ENCODE measurements at places on chromosomes 3 and 15. TPM values are rescaled to one million over a fixed set of nuclear protein-coding genes. Genes with fewer than 3 reads are reported as not detected.

- no peak for DNase-seq
Observed at GRCh38 chr3:158152186-158152585, 42.3 kb downstream of the RSRC1 start.

CFAP20DC gene
- total RNA-seq: 1.1 TPM

CHRM5 gene
- total RNA-seq: not detected

DZIP1L gene
- total RNA-seq: 19.3 TPM

GRCh38 chr3:134448664-134449063 is 37.1 kb downstream of the ANAPC13 start:
- no peak for DNase-seq

EXD1 gene
- 0.32 TPM for total RNA-seq

DNA sequence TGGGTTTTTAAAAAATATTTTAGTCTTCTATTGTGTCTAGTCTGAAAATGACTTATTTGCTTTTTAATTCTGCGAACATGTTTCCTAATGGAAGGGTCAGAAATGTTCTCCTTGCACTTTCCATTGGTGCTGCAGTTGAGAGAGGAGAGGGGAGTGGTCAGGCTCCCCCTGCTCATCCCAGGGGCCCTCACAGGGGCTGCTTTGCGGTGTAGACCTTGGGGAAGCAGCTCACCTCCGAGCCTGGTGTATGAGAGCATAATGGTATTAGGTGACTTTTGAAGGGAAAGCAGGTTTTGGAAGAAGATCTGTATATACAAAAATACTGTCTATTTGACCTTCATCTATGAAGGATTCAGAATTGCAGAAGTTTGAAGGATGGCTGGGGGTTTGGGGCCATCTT is 28.3 kb downstream of the APBA2 start:
- DNase-seq: no peak

CCNB2 gene
- total RNA-seq: 8.6 TPM

DNA sequence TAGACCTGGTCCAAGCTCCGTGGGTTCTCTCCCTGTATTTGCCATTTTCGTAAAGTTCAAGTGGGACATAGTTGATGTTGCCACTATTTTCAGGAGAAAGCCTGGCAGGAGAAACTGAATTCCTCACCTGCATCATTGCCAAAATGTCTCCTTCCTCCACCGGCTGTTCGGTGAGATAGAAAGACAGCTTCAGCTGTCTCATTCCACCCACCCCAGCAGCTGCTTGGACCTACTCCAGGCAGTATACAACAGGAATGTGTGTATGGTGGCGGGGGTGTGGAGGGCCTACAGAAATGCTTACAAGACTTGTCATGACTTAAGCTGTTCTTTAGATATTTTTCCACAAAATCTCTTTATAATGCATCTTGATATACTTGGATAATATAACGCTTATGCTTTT is 132.7 kb upstream of the RAP2B start:
- no peak for DNase-seq

DNA sequence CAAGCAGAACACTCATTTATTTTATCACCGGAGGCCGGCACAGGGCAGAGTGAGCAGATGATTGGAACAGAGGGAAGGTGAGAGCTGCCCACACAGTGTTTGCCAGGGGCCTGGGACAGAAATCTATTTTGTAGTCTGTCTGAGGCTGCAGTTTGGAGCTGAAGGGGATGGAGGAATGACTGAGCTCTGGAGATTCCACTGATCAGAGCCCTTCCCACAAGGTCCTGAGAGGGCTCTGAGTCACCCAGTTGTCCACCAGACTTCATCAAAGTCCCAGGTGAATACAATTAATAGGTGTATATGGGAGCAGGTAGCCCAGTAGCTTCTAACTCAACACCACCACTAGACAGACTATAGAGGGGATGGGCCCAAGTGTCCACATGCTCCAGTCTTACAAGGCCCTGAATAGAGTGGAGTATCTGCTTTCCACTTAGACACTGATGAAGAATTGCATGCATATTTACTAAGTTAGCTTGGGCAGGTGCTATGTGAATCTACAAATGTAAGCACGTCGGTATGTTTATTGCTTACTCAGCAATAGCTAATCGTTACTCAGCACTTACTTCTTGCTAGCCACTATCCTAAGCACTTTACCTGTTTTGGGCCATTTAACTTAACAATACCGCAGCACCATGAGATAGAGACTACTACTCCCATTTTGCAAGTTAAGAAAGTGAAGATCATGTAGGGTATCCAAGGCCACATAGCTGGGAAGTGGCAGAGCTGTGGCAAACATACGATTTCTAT is 2.7 kb upstream of the STARD5 start:
- no peak for DNase-seq

CLEC3B gene
- 28.2 TPM for total RNA-seq

DNA sequence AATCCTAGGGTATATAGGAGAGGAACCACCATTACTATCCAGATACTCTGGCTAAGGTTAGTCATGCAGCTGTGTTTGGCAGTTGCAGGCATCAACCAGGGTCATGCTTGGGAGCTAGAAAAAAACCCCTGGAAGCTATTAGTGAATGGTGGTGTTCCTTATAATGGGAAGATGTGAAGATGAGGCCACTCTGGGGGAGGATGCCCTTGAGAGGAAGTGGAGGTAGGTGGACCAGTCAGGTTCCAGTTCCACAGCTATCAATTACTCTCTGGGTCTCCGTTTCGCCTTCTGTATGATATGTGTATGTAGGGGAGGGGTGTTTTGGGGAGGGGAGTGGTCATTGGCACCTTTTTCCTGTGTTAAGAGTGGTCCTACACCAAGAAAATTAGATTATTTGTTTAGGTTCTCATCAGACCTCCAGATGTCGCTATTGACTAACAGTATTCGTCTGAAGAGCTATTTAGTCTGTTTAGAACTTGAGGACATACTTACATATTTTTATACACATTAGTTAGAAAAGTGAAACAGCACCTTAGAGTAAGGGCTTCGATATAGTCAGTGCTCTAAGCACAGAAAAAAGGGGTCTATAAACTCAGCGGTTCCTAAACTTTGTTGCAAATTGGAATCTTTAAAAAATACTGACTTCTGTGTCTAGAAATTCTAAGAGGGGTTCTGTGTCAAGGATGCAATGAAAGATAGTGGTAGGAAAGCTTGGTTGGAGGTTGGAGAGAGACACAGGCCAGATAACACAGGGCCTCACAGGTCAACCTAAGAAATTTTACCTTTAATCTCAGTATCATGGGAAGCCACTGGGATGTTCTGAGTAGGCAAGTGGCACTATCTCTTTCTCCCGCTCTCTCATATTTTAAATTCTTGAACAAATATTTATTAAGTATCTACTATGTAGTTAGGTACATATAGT is 9.1 kb upstream of the HPS3 start:
- DNase-seq: no peak

ZBED2 gene
- 3.8 TPM for total RNA-seq

- DNase-seq: no peak
Observed at GRCh38 chr3:71117572-71118247, 465.8 kb downstream of the FOXP1 start.

GRCh38 chr15:101277038-101277822 is at the start of gene SELENOS:
TSS of gene SELENOS (minus strand) at chr15:101277485. CDS start at chr15:101277417, 68 bp downstream.
- peak; percentile 95 for DNase-seq

DNA sequence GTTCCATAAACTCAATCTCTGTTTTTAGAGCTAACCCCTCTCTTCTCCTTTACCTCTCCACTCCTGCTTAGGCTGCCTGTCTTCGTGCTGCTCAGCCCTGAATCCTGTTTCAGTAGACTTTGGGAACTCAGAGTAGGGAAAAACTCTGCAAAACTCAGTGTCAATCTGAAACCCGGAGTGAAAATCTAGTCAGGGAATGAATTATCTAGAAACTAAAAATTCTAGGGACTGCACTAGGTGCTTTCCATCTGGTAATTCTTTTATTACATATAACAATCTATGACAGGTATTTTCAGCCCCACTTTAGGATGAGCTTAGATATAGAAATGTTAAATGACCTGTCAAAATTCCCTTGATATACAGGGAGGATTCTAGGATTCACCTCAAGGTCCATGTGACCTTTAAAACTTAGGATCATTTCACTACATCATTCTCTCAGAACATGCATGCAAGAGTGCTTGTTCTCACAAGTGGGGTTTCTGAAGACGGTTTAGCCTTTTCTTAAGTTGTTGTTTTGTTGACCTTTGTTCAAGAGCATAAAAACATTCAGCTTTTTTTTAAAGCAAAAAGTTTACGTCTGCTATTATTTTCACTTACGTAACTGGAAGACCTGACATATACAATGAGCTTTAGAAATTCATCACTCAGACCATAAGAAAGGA is 108.2 kb upstream of the MBNL1 start:
- DNase-seq: no peak

UROC1 gene
- total RNA-seq: not detected

GJD2 gene
- total RNA-seq: not detected

PLA2G4F gene
- 311 TPM for total RNA-seq

PGBD4 gene
- total RNA-seq: 2.3 TPM

GRCh38 chr3:184896336-184896735 is 84.4 kb downstream of the VPS8 start:
- no peak for DNase-seq

ITPKA gene
- 1.5 TPM for total RNA-seq

All from suprapubic skin (tissue), 4 donors.